ENCODE measurements at places on chromosomes 16 and 17. TPM values are rescaled to one million over a fixed set of nuclear protein-coding genes. Genes with fewer than 3 reads are reported as not detected.
A peak's percentile ranks its signal among the peaks of the same experiment; 100 is the strongest.

FGF11 gene
- 16.5 TPM for total RNA-seq

PRSS22 gene
- not detected for total RNA-seq

DNA sequence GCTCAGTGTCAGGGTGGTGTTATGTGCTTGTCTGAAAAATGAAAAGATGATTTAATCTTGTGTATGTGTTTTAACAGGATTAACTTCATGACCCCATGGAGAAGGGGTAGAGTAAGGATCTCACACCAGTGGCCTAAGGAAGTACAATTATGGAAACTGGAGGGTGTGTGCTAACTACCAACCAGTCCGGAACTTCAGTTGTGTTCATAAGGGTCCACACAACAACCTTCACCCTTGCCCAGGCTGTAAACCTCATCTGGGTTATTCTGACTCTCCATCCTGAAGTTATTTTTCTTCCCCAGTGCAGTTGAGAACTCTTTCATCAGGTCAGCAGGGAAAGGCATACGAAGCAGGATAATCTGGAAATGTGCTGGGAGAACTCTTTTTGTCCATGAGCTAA lies 158.9 kb downstream of the MAP2K6 start:
- DNase-seq = no peak
- no peaks in the 10 kb centered on the region for H3K4me1 ChIP-seq
- H3K4me3 ChIP-seq = no peak overlapping the region
- peaks cover 3% of the 10 kb centered on the region for H3K27me3 ChIP-seq

DNA sequence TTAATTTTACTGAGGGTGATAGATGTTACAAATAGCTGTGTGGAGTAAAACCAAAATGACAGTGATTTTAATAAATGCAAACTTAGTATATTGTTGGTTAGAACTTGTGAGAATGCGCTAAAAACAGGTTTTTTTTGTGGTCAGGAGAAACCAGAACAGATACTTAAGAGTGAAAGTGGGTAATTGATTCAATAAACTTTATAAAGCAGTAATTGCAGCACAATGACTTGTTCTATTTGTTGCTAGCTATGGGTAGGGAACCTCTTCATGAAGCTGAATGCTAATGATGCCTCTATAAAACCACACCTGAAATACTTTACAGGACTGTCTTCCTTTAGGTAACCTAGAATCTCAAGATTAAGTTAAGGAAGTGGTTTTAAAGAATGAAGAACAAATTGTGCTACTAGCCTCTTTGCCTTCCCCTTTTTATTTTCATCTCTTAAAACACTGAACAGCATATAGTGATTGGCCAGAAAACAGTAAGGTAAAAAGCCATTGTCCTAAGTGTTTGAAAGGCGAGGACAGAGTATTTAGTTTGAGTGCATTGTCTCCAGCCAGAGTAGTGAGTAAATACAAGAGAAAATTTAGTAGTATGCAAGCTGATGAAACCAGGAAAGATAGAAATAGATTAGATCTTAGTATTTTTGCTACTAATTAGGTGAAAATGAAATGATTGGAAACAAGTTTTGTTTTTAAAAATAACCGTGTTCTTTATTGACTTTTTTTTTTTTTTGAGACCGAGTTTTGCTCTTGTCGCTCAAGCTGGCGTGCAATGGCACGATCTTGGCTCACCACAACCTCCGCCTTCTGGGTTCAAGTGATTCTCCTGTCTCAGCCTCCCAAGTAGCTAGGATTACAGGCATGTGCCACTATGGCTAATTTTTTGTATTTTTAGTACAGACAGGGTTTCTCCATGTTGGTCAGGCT lies 6.0 kb downstream of the GGNBP2 start:
- no peak for DNase-seq
- H3K27ac ChIP-seq = peak overlapping the region; percentile 68
- peaks cover 50% of the 10 kb centered on the region for H3K4me1 ChIP-seq
- peaks cover 49% of the 10 kb centered on the region for H3K36me3 ChIP-seq
- H3K27me3 ChIP-seq = no peaks in the 10 kb centered on the region
